ENCODE measurements at places on chromosomes 5 and 9.
A peak's percentile ranks its signal among the peaks of the same experiment; 100 is the strongest.

GRCh38 chr5:149128023-149128875, 13.0 kb upstream of the ABLIM3 start:
- DNase-seq = peak; percentile 56

DNA sequence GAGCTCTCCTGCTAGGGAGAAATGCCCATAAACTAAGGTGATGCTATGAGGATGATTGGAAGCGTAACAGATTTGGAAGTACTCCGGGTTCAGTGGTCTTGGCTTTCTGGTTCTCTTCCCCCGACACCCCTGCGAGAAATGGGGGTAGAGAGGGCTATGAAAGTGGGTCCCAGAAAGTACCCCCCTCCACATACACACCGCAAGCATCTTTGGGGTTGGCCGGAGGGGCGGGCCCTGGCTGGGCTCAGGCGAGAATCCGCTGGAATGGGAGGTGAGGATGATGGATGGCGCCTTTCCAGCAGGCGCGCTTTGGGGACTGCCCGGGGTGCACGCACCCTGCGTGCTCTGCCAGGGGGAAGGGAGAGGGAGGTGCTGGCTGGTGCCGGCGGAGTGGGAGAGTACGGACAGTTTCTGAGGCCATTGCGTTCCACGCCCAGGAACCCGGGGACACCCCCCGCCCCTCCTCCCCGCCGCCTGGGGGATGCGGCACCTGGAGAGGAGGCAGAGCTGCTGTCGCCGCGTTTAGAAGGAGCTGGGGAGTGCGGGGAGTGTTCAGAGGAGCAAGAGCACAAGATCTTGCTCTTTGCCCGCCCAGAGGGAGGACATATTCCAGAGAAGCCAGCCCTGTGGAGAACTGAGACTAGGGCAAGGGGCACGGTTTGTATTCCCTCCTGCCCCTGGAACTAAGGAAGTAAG, 1.9 kb downstream of the PCSK5 start:
- DNase-seq = no peak

GRCh38 chr9:5629312-5630080, 589 bp downstream of the RIC1 start:
- no peak for DNase-seq

GRCh38 chr9:111533099-111533790, 8.3 kb downstream of the ZNF483 start:
- DNase-seq = no peak

GRCh38 chr5:150851039-150851438, 4.7 kb downstream of the IRGM start:
- no peak for DNase-seq

DNA sequence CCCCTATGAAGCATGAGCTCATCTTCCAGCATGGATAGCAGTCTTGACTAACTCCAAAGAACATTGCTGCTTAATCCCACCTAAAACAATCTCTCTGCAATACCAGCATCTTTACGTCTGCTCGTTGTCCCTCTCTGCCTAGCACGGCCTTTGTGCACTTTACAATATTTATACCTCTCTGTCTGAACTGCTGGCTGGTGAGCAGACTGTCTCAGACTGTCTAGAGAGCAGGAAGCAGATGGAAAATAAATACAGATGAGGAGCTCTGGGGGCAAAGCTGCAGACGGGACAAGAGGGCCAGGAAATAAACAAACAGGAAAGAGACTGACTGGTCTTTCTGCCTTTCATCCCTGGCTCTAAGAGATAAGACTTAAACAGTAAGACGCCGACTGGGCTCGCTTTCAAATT, 224.8 kb downstream of the ENC1 start:
- no peak for DNase-seq

- DNase-seq = no peak
Measured at GRCh38 chr5:117271656-117272055, 697.0 kb upstream of the SEMA6A start.

GRCh38 chr5:113092683-113093082, 116.1 kb downstream of the DCP2 start:
- DNase-seq = no peak

DNA sequence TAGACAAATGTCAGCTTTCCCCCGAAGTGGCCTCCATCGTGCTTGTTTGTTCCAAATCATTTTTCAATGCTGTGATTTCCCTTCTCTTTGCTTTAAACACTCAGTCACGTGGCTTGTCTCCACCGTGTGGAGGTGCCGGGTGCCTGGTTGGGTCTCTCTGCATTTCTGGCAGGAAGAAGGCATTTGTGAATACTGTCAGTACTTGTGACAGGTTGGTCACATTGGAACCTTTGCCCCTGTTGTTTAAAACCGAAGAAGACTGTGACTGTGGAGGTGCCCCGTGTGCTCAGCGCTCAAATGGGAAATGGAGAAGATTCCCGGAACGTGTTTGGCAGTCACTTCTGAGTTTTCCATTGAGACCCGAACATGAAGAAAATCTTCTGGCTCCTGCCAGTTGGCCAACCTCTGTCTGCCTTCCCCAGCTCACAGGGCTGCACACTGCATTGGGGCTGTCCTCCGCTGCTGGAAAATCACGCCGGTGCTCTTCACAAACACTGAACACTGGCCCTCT, 74.6 kb downstream of the LMNB1 start:
- DNase-seq = no peak

DNA sequence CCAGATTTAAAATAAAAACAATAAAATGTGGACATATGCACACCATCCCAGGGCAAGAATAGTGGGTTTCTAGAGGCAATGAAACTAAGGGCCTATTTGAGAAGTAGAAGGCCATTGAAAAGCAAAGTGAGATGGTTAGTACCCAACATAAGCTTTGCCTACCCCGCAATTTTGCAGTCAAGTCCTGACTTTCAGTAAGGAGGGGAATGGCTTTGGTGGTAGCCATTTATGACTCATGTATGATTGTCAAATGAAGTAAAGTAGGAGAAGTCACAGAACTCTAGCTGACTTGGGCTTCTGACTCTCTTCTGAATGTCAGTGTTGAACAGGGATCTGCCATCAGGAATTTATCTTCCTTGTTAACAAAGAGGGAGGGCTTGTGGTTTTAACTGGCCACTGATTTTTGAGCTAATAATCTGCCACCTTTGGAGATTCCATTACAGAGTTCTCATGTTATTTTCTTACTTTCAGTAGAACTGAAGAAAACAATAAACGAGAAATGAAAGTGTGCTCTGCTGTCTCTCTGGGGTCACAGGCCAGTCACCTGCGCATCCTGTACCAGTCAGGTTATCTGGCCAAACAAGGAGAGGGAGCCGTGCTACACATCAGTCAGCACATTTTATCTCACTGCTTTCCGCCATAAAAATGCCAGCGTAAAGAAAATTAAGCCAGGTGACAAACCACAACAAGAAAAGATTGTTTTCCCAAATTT, 14.3 kb upstream of the SNCAIP start:
- DNase-seq = no peak

DNA sequence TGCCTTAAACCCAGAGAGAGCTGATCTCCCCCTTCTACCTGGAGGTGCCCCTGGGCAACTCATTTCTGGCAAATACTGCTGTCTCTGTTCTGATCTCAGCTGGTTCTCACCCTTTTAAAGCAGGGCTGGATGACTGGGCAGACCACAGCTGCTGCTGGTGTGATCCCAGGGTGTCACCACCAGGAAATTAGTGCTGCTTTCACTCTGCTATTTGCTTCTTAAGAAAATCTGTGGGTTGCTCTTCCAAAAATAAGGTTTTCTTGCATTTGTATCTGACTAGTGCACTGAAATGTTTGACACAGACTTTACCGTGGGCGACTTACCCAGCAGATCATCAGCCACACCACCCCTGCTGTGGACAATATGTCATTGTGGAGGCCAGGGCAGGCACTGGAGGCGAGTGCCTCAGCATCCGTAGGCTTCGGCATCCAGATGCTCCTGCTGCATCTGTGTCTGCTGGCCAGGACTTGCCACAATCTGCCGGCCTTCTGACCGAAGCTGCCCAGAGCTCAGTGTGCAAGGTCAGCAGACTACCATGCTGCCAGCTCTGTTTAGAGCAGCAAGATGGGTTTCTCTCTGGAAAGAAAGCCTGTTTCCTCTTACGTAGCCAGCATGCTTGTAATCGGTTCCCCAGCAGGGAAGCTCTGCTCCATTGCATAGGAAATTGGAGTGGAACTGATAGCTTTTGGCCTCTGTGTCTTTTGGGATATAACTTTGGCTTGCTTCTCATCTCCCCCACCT, 13.6 kb downstream of the ARHGAP26 start:
- DNase-seq = no peak

DNA sequence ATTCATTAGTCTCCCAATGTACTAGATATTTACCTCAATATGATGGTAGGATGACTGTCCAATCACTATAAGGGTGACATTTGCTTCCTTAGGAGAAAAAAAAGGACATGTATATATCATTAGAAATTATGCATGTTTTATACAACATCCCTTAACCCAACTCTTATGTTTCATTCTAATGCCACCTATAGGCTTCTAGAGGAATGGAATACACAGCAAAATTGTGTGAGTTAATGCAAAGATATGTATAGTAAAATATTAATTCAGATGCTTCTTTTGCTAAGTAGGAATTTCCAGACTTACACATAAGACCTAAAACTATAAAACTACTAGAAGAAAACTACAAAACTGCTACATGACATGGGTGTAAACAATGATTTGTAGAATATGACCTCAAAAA, 3.5 kb downstream of the PRXL2C start:
- DNase-seq = no peak

DNA sequence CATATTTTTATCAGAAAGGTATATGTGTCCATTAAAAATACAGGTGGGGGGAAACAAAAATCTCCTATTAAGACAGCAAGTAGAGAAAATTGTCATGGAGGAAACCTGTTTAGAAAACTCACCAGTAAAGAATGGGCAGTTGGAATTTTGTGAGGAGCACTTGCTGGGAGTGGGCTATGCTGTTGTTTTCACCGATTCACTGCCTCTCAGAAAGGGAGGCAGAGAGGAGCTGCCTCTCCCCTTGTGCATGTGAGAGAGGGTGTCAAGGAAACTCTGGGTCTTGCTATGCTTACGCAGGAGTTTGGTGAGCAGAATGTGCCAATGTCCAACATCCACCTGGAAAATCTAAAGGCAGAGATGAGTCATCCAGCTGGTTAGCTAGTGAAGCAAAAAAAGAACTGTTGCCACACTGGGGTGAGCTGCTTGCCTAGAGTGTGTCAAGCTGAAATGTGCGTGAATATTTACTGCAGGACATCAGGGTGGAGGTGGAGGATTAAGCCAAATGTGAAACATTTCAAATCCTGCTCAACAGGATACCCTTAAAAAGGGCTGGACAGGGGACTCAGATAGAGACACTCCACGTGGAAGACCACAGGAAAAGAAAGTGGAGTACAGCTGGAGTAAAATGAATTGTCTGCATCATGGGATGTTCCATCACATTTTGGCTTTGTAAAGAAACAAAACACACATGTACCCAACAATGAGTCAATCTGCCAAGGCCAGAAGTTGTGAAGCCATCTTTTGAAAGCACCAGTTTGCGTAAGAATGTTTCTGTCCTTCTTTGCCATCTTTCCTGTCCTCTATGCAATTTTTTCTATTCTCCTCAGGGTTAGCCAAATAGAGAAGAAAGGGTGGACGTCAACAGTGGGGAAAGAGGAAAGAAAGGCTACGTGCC, 449.7 kb upstream of the MPDZ start:
- DNase-seq = no peak

DNA sequence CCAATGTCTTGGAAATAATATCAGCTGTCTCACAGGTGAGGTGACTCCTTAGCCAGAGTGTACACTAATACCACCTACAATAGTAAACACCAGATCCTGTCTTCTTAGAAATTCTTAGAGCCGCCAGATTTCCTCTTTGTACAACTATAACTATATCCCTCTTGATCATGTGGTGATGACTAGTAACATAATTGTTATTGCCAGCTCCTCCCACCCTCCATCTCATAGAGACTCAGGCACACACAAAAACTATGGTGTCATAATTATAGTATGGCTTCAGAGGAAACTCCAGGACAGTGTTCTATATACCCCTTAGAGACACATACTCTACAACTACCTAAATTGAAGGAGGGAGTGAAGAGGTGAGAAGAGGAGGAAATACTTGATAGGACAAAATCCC, 33.1 kb downstream of the PGGT1B start:
- DNase-seq = no peak

- DNase-seq = no peak
Measured at GRCh38 chr9:71921190-71921814, 9.9 kb downstream of the C9orf85 start.

GRCh38 chr5:120599576-120599975, 135.5 kb downstream of the PRR16 start:
- DNase-seq = no peak

GRCh38 chr9:120465685-120466407, 114.1 kb downstream of the CDK5RAP2 start:
- no peak for DNase-seq

DNA sequence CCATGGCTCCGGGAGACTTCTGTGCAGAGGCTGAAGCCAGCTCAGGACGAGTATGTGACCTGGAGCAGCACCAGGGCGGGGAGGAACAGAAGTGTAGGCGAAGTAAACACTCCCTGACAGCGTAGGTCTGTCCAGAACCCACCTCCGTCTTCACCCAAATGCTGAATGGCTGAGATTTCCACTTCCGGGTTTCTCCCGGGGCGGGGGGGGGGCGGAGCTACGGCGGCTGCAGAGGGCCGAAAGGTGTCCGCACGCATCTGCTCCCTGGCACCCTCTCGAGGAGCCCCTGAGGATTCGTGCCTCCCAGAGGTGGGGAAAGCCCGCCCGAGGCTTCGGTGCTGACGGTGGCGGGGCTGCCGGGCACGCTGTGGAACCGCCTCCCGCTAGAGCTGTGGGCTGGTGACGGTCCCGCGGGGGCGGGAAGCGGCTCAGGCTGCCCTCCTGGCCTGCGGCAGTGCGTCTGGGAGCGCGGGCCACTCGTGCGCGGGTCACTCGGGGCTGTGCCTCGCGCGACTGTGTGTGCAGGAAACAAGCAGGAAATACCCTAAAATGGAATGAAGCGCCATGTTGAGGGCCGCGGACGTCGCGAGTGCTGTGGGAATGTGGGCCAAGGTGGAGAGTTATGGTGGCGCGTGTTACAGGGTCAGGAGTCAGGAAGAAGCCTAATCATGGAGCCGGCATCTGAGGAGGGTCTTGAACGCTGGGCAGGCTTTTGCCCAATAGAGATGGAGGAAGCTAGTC, 1425.4 kb downstream of the FOXD4L5 start:
- no peak for DNase-seq

GRCh38 chr5:113689647-113690046, 176.2 kb downstream of the YTHDC2 start:
- DNase-seq = no peak

GRCh38 chr5:128290152-128290858, 206.7 kb downstream of the SLC12A2 start:
- DNase-seq = no peak

GRCh38 chr5:133930061-133930812, 38.2 kb downstream of the C5orf15 start:
- peak; percentile 33 for DNase-seq

DNA sequence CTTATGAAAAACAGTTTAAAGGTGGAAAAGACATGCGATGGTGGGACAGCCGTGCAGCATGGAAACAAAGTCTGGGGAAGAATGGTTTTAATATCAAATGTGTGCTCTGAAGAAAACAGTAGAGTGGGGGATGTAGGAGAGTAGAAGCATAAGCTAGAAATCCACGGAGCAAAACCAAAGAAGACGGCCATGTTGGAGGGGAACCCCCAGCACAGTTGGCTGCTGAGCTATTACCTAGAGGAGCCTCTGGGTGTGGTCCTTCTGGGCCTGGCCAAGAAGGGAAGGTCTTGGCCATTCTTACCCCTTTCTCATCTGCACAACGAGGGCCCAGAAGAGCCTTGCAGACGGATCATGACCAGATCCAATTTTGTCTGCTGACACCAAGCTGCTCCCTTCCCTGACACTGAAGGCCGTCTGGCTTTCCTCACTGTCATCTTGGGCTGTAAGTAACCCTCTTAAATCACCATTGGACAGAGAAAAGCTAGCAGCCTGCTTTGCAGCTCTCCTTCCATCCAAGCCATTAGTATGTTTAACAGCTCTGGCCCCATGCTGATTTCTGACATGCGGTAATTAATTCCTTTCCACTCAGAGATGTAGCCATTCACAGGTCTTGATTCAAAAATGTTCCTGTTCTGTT, 189.5 kb downstream of the SEC61B start:
- DNase-seq = no peak

All from H54 (cell line).